ENCODE measurements at places on chromosomes 11 and 22.

DNA sequence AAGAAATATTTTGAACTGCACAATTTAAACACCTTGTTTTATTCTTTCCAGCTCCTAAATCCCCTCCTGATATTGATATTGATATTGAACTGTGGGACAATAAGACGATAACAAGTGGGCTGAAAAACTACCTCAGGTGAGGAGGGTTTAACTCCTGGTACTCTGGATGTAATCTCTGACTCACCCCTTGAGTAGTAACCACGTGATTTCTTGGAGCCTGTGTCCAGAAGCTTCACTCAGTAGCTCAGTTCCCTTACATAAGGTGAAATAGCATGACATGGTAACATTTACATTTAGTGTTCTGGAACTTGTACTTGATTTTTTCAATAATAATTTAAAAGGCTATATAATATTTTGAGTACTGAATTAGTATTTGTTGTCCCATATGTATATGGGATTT, 168.0 kb downstream of the PGR start:
- DNase-seq = no peak

DNA sequence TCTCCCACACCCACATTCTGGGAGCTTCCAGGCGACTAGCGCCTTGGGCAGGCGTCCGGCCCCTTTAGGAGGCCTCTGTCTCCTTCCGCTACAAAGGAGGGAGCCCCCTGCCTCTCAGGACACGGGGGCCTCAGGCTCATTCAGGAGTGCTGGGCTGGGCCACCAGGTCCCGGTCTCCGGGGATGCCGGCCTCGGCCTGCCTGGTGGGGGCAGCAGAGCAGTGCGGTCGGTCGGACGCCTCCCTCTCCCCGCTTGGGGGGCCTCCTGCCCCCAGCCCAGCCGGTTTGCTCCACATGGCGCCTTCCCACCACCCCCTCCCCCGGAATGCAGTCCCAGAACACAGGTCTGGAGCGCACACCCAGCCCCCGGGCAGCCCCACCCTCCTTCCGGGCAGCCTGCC, 21.9 kb downstream of the MRPL23 start:
- no peak for DNase-seq

- no peak for DNase-seq
Measured at GRCh38 chr22:39498368-39498767, 3.7 kb upstream of the MIEF1 start.

GRCh38 chr11:117070016-117070415, 28.2 kb downstream of the SIK3 start:
- DNase-seq = no peak

- DNase-seq = peak; percentile 46
Measured at GRCh38 chr11:1336836-1337646, 27.6 kb upstream of the TOLLIP start.

DNA sequence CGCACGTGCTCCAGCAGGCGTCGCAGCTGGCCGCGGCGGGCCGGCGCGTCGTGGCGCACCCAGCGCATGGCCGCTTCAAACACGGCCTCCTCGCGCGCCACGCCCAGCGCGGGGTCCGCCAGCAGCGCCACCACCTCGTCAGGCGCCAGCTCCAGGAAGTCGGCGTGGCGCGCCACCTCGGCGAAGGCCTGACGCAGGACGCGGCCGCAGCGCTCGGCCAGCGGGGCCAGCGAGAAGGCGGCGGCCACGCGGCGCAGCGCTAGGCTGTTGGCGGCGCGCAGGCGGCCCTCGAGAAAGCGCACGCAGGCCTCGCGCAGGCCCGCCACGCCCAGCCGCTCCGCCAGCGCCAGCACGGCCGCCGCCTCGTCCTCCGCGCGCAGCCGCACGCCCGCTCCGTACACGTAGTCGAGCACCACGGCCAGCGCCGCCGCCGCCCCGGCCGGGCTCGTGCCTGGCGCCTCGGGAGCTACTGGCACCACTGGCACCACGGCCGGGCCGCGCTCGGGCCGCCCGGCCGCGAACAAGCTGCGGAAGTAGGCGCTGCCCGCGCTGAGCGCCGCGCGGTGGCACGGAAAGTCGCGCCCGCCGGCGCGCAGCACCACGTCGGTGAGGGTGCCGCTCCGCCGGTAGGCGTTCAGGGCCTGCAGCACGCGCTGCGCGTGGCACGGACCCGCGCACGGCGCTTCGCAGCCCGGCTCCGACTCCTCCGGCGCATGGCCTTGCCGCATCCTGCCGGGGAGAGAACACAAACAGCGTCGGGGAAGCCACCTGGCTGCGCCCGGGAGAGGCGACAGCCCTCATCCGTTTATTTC, 2.9 kb downstream of the KLHL35 start:
- peak; percentile 91 for DNase-seq

DNA sequence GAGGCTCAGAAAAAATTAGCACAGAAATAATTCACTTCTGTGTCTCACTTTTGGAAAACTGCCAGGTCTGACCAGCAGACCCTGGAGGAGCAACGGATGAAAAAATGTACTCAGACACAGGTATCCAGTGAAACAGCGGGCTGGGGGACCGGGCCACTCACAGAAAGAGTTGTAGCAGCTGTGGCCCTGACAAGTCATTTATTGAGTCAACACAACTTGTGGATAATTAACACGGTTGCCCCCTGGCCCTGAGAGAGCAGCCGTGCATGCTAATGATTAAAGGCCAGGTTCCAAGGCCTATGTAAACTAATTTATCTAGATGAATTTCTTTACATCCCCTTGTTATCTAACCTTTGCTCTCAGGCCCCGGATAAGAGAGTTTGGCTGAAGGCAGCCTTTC, 131.3 kb downstream of the AASDHPPT start:
- no peak for DNase-seq

GRCh38 chr11:110828086-110828485, 115.8 kb upstream of the ARHGAP20 start:
- DNase-seq = no peak

- no peak for DNase-seq
Measured at GRCh38 chr11:43866969-43867368, 13.7 kb upstream of the ALKBH3 start.

DNA sequence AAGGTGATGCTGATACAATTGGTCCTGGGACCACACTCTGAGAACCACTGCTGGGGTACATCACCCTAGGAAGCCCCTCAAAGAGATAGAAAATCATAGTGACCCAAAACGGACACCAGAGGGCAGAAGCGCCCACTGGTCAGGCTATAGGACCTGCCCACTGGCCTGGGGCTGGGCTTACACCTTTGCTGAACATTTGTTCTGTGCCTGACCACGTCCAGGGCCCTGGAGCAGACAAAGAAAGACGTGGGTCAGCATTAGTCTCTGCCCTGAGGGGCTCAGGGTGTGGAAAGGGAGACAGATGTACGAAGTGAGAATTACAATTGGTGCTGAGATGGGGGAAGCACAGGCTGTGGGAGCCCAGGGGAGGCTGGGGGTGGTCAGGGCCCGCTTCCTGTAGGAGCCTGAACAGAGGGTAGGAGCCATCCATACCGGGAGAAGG, 14.4 kb upstream of the SERPINH1 start:
- peak; percentile 72 for DNase-seq

DNA sequence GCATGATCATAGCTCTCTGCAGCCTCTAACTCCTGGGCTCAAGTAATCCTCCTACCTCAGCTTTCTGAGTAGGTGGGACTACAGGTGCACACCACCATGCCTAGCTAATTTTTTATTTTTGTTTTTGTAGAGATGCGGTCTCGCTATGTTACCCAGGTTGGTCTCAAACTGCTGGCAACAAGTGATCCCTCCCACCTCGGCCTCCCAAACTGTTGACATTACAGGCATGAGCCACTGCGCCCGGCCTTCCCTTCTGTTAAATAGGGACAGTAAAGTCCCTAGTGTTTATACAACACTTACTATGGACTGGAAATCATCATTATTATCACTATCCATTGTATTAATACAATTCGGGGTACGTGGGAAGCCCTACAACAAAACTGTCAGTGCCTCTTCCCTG, 12.6 kb downstream of the SELENOM start:
- DNase-seq = no peak

DNA sequence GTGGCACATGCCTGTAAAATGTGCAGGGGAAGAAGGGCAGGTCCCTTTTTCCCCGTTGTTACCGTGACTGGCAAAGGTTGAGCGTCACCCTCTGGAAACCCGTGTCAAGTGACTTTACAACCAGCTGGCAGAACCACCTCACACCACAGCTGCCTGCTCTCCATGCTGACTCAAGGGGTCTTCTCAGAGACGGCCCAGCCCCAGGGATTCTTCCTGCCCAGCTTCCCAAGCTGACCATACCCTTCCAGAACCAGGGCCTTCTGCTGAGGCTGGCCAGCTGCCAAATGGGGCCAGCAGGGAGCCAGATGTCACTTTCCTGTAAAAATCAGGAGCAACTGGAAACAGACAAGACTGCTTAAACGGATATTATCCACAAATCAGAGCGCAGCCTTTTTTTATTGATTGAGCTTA, 6.3 kb downstream of the PC start:
- DNase-seq = no peak

GRCh38 chr11:8829556-8829955, 81.4 kb upstream of the AKIP1 start:
- DNase-seq = no peak

- DNase-seq = peak; percentile 98
Measured at GRCh38 chr11:69443138-69443967, 38.1 kb upstream of the LINC01488 start.

DNA sequence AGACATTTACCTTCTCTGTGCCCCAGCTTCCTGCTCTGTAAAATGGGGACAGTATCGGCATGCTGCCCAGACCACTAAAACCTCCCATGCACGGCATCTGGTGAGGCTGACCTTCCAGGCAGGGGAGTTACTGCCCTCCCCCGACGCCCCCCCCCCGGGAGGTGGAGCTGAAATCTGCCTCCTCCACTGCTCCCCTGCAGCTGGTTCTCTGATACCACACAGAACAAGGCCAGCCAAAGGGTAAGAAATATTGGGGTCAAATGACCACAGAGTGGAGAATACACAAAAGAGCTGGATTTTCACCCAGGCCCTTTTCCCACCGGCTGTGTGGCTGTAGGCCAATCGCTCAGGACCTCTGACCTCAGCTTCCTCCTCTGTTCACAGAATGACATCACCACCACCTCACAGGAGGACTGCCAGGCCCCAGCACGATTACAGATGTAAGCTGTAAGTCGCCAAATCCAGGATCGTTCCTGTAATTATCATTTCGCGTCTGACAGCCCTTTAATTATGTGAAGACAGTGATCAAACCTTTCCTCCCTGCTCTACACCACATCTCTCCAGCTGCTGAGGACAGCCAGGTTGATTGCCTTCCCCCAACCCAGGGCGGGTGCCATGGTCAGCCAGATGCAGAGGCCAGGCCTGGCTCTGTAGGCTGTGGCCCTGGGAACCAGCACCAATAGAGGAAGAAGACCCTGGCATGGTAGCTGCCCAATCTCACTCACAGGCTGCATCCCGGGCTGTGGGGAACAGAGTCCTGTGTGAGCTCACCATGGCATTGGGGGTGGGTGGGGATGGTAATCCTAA, 35.7 kb upstream of the KLHL35 start:
- DNase-seq = no peak

DNA sequence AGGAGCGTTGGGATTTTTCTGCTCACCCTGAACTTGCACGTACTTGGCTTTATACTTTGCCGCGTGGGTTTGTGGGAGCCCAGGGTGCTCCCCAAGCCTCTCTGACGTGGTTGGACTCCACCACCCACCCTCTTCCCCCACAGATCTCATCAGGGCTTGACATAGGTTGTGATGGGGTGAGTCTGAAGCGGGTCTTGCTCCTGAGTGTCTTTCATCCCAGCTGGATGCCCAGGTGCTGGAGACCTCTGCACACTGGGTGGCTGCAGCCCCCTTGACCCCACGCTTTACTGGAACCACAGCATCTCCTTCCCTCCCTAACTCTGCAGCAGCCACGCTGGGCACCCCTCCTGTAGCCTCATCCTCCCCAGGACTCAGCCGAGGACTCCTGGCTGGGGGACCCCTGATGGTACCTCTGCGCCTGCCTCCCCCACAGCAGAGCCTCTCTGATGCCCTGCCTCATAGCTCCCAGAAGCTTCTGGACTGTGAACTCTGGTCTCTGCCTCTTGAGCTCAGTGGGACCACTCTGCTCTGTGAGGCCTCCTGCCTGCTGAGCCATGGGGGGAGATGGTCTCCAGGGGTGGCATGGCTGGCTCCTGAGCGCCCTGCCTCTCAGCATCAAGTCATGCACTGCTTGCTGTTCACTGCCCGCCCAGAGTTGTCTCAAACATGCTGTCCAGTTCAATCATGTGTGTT, 45.2 kb downstream of the MYEOV start:
- DNase-seq = no peak

DNA sequence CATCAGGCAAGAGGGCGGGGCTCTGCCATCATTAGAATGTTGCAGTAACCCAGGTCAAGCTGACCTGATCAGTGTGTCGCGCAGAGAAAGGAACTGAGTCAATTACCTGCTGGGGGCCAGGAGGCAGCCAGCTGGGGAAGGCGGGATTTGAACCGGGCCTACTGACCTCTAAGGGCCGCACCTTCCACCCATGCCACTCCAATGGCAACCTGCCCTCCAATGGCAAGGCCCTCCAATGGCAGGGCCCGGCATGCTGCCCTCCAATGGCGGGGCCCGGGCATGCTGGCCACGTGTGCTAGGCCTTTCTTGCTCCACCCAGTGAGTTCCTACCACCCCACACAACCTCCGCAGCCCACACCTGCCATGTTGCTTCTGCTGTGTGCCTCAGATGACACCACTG, 407.6 kb downstream of the CTTN start:
- no peak for DNase-seq

- DNase-seq = peak; percentile 75
Measured at GRCh38 chr22:35154937-35155387, 89.0 kb downstream of the ISX start.

DNA sequence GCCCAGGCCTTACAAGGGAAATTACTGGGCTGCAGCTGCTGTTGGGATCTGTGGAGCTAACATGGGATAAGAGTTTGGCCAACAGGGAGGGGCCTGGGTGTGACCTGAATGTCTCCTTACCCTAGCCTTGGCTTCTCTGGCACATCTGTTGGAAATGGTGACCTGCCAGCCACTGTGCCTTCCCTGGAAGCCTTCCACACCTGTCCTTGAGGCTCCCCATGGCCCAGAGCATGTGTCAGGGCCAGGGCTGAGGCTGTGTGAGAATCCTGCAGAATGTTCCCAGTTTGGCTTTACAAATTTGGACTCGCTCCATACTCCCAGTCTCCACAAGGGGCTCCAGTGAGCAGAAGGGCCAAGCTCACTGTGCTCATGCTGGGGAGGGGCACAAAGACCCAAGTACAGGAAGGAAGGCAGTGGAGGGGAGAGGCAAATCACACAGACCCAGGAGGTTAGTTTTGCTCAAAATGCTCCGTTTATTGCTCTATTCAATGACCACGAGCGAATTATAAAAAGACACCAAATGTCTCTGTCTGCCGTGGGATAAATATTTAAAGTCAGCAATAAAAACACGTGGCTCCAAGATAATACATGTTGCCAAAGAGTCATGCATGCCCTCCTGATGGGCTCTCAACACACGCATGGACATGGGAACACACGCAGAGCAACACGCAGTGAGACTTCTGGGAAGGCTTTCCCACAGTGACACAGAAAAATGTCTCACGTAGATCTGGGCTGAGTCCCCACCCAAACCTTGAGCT, 1.7 kb upstream of the IGSF22 start:
- DNase-seq = peak; percentile 71

- DNase-seq = peak; percentile 62
Measured at GRCh38 chr22:41939981-41940831, 6.7 kb downstream of the CENPM start.

GRCh38 chr11:36774603-36775002, 176.6 kb upstream of the RAG2 start:
- no peak for DNase-seq

- peak; percentile 70 for DNase-seq
Measured at GRCh38 chr22:38754751-38755154, 1.0 kb downstream of the SUN2 start.

All from hematopoietic multipotent progenitor cell treated with erythropoietin and hydrocortisone succinate and interleukin-3 and kit ligand, for 4 days (in vitro differentiated cells).